ENCODE measurements at places on chromosomes 4 and X.

DNA sequence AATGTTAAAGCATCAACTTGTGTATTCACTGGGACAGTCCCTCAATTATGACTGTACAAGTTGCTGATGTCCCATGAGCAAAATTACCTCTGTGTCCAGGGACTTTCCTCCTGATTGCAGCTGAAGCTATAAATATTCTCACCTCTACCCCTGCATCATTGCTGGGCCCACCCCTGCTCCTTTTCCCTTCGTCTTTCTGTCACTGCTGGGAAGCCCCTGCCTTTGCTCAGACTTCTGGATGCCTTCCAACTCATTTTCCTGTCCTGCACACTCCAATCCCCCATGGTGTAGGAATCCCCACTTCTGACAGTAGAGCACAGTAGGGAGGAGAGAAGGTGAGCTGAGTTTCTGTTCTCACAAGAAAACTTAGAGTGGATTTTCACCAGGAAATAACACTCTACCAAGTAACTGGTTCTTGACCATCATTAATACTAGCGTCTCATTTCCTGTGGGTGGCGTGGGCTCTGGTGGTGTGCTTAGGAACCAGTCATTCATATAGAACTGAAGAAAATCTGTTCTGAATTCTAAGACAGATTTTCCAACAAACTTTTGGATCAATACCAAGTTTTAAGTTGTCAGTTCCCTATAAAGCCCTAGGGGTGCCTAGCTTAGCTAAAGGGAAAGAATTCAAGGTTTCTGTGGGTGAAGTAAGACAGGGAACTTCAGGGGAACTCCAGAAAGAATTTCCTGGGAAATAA, 136.2 kb upstream of the MED14 start:
- peak; percentile 72 for DNase-seq

DNA sequence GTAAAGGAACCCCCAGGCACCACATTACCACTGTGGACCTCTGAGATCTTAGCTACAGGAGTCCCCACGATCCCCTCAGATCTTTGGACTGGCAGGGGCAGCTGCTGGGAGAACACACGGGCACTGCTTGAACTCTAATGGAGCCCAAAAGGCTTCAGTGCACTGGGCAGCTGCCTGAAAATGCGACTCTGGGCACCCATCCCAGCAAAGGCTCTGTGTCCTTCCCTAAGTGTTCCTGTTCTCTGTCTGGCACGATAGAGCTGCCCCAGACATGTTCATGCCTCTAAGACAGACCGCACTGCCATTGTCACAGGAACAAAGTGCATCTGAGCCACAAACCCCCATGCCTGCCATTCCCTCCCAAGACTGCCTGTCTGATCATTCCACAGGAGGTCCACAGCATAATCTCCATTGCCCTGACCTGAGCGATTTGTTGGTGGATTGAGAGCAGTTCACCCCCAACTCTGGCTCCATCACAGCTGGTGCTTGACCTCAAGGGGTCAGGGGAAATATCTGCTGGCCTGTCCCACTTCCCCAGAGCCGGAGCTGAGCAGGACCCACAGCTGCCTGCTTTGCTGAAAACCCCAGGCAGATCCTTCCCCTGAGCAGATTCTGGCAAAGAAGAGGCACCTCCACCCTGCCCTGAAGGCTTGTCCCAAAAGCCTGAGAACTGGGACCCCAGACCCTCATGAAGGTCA, 436.0 kb upstream of the INTU start:
- DNase-seq = no peak

DNA sequence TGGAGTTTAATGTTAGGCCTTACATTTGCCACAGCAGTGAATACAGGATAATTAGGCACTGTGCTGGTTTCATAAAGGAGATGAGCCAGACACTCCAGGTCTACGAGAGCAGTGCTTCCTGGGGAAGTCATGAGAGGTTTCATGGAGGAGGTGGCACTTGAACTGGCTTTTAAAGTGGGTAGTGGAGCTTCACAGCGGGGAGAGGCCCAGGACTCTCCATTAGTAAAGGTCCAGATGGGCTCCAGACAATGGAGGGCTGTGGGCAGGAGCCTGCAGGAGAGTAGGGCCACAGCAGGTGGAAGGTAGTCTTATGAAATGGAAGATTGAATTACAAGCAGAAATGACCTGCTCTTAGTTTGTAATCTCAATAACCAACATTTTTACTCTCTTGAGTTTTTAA, 29.0 kb downstream of the CLDN22 start:
- DNase-seq = no peak

GRCh38 chr4:98613453-98614075, 44.8 kb downstream of the TSPAN5 start:
- no peak for DNase-seq

GRCh38 chr4:100790836-100791615, 273.2 kb upstream of the EMCN start:
- DNase-seq = no peak

DNA sequence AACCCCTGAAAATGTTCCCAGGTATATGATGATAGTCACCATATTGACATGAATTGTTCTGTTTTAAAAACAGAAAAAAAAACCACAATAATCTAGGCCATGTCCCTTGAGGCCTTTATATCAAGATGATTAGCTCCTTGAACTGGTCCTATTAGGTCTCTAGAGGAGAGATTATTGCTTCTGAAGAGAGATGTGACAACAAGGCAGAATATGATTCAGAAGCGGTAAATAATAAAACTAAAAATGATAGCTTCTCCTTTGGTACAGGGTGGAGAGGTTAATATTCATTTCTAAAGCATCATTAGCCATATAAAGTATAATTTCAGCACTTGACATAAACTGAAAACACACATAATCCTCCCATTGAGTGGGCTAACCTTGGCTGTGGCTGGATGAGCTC, 25.8 kb downstream of the TLR8 start:
- DNase-seq = no peak

- no peak for DNase-seq
Observed at GRCh38 chr4:119244344-119244743, 31.8 kb downstream of the USP53 start.

GRCh38 chr4:24910499-24910898, 2.3 kb downstream of the CCDC149 start:
- no peak for DNase-seq

DNA sequence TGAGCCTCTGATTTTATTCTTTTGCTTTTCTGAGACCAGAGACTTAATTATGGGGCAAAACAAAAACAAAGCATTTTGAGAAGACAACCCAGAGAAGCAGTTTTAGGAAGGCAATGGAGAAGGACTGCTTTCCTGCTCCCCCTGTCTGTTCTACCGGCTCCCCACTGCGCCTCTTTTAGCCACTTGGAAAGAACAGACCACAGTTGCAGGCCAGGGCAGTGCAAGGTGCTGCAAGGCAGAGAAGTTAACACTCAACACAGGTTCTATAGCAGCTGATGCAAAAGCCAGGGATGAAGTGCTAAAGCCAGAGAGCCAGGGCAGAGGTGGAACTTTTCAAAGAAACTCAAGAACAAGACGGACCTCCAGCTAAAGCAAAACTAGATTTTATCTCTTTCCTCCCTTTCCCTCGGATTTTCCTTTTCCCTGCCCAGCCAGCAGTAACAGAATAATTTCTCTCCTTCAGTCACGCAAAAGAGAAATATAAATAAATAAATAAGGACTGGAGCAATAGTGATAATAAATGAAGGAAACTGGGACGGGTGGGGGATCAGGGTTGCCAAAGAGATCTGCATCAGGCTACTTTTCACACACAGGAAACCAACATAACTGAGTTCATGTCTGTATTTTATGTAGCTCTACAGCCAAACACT, 10.4 kb downstream of the SH3RF1 start:
- no peak for DNase-seq

DNA sequence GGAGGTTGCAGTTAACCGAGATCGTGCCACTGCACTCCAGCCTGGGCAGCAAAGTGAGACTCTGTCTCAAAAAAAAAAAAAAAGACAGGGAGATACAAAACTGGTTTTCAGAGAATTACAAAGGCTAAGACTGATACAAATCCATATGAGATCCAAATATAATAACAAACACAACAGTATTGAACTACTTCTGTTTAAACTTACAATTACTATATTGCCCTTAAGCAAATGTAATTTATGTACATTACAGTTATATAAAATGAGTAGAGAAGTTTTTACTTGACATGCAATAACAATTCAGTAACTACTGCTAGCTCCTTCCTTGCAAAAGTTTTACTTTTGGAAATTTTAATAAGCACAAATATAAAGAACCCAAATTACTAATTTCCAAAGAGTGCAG, 52.6 kb upstream of the PABPC1L2A start:
- DNase-seq = no peak

DNA sequence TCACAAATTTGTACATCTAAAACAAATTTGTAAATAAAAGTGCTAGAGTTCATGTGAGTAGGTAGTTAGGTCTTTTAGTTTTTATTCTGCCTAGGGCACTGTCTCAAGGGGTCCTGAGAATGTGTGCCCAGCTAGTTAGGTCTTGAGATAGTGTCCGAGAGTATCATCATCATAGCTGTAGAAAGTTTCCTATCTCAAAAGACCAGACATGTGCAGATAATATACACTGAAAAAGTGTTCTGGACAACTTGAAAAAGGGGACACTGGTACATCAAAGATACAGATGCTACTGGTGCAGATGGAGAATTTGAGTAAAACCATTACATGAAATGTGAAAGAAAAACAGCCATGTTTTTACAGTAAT, 1.8 kb upstream of the ZCCHC4 start:
- DNase-seq = no peak

DNA sequence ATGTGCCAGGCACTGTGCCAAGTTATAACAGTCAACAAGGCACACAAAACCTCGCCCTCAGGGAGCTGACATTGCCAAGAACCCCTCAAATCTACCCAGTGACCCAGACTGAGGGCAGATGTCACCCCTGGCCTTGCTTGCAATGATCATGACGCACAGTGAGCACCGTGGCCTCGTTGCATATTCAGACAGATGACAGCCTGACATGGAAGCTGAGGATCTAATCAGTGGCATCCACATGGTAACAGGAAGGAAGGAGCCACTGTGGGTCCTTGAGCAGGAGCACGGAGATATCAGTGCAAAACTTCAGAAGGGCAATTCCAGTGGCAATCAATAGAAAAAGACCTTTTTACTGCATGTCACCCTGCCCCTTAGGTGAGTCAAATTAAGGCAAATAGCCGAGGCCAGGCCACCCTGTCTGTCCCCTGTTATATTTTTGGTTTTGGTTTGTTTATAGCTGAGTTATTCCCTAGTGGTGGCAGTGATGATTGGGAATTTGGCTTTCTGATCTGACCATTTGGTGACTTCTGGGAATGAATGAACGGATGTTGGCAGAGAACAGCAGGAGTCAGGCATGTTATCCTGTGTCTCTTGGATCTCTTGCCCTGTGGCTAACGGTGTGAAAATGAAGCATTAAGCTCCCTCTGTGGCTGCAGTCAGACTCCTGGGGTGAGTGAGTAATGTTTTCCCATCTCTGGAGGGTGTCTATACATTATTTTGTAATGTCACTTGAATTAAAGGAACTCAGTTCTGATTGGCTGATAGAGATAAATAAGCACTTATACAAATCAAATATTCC, 20.4 kb downstream of the WDR13 start:
- DNase-seq = no peak

GRCh38 chr4:12492730-12493393, 991.3 kb downstream of the RAB28 start:
- no peak for DNase-seq

GRCh38 chrX:9291629-9292028, 173.2 kb upstream of the TBL1X start:
- no peak for DNase-seq

- DNase-seq = no peak
Observed at GRCh38 chrX:151870602-151871001, 42.1 kb upstream of the MAGEA4 start.

- no peak for DNase-seq
Observed at GRCh38 chr4:173469622-173470021, 60.4 kb downstream of the HAND2 start.

DNA sequence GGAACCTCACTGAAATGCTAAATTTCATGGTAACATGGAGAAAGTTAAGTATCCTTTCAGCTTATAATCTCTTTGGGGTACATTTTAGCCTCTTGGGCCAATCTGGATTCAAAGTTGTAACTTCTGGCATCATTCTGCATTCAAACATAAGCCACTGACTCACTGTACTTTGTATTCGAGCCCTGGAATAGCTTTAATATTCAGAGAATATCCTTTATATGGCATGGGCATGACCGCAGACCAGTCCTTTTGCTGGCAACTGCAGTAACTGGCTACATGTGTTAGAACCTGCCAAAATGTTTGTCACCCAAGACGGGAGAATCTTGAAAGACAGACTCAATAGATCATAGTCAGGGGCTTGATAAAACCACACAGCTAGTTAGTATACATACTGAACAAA, 3.3 kb downstream of the GASK1B start:
- DNase-seq = no peak

DNA sequence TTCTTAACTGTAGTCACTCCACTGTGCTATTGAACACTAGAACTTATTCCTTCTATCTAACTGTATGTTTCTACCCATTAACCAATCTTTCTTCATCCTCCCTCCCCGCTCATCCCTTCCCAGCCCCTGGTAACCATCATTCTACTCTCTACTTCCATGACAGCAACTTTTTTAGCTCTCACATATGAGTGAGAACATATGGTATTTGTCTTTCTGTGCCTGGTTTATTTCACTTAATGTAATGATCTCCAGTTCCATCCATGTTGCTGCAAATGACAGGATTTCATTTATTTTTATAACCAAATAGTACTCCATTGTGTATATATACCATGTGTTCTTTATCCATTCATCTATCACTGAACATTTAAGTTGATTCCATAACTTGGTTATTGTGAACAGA, 186.5 kb downstream of the GABRB1 start:
- no peak for DNase-seq

- DNase-seq = no peak
Observed at GRCh38 chr4:61200187-61200915, at the start of gene ADGRL3. Gene ADGRL3, plus strand, starts transcription at chr4:61200326.

GRCh38 chrX:21926527-21927278, 13.8 kb upstream of the SMS start:
- DNase-seq = peak; percentile 26

DNA sequence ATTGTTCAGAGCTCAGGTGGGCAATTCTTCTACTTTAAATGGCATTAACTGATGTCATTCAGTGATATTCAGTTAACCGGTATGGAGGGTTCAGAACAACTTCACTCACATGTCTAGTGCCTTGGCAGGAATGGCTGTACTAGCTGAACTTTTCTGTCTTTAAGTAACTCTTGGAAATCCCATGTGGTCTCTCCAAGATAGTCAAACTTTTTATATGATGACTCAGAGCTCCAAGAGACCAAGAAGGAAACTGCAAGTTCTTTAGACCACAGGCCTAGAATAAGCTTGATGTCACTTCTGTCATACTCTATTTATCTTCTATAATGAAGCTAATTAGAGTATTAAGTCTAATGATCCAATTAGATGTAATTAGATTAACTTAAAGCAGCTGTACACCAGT, 24.9 kb downstream of the LHFPL1 start:
- DNase-seq = no peak

DNA sequence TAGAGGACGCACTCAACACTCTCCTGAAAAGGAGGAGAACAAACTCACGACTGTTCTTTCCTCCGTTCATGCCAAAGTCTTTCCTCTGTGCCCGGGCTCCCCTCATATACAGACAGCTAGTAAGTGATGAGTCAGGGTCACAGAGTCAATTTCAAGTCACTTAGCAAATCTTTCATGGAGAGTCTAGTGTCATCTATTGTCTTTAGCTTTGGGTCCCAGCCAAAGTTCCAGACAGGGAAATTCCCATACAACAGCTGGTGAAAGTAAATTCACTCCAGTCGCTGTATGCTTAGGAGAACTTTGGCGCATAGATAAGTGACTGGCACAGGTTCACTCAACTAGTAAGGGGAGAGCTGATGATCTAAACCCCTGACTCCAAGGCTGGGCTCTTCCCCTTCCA, 226.5 kb downstream of the MID1 start:
- no peak for DNase-seq
